ENCODE measurements at places on chromosomes 4 and X.

- no peak for DNase-seq
These were observed 82.9 kb downstream of the RTL5 start for GRCh38 chrX:72048510-72049455.

DNA sequence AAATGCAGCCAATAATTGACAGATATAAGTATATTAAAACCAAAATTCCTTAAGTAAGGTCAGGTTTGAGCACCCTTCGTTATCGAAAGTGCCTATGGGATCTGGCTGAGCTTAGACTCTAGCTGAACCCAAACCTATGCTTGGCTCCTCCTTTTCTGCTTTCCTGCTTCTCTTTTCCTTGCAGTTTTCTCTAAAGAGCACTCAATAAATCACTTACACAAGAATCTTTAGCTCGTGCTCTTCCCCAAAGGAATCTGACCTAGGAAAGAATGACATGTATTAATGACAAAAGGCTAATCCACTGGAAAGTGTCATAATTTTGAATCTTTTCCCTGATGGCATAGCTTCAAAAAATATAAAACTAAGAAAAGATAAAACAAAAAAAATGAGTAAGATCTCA lies 282.7 kb downstream of the DKK2 start:
- no peak for DNase-seq

- peak; percentile 2 for DNase-seq
These were observed 860.9 kb upstream of the LCORL start for GRCh38 chr4:18882468-18882867.

GRCh38 chr4:152062936-152063620 lies 302.3 kb upstream of the GATB start:
- DNase-seq = no peak

- DNase-seq = no peak
These were observed 44.9 kb downstream of the CLNK start for GRCh38 chr4:10639664-10640063.

- no peak for DNase-seq
These were observed 76.3 kb downstream of the SOWAHB start for GRCh38 chr4:76821641-76822040.

GRCh38 chr4:5800496-5800895 lies 89.5 kb downstream of the EVC start:
- no peak for DNase-seq

DNA sequence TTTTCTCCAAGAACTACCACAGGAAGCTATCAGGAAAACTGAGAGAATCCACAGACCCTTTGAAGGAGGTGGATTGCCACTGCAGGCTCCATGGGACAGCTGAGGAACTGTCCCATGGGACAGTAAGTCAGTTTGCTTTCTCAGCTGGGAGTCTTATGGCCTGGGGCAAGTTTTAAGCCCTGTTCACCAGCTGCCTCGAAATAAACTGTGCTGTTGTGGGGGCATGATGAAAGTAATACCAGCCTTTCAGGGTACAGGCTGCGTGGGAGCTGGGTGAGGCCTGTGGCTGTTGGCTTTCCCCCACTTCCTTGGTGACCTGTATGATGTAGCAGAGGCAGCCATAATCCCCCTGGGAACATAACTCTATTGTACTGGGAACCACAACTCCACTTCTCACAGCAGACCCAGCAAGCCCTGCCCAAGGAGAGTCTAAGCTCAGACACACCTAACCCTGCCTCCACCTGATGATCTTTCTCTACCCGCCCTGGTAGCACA lies 452.1 kb downstream of the STPG2 start:
- DNase-seq = no peak

DNA sequence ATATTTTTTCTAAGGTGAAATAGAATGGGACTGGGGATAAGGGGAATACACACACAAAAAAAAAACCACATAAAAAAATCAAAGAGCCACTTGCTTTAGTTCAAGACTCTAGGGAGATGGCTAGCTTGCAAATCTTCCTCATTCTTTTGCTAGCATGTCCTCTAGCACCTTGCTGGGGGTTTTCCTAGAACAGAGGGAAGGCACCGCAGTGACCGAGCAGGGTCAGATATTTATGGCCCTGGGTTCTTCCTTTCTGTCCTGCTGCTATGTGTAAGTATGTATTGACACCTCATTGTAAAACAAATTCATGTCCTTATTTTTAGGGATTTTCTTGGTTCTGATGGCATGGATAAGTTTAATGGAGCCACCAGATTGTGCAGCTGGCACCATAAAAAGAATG lies 81.2 kb downstream of the SHISA3 start:
- no peak for DNase-seq

DNA sequence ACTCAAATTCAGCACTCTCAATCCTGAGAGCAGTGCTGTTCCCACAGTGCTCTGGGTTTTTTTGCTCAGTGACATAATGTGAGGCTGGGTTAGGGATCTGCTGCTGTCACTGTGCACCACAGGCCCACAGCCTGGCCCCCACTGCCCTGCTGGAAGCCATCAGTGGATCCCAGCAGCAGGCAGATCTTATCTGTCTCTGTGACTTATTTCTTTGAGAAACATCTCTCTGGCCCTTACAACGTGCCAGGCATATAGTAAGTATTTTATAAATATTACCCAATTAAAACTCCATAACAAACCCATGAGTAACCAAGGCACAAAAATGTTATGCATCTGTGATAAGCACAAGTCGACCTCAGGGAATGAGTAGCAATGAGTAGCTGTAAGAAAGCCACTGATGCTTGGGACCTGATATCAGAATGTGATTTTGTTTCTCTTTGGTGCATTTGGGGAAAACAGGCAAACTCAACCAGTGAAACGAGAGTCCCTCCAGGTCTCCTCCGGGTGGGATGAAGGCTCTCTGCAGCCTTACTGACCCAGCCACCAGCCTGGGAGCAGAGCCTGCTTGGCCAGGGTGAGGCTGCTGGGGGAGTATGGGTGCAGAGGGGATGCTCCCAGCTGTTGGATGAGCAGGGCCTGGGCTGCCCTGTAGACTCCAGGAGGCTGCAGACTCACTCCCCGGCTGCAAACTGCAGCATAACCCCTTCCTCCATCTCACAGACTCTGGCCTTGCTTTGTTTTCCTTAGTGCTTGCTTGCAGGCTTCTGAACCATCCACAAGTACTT lies 172.7 kb upstream of the LNX1 start:
- no peak for DNase-seq

DNA sequence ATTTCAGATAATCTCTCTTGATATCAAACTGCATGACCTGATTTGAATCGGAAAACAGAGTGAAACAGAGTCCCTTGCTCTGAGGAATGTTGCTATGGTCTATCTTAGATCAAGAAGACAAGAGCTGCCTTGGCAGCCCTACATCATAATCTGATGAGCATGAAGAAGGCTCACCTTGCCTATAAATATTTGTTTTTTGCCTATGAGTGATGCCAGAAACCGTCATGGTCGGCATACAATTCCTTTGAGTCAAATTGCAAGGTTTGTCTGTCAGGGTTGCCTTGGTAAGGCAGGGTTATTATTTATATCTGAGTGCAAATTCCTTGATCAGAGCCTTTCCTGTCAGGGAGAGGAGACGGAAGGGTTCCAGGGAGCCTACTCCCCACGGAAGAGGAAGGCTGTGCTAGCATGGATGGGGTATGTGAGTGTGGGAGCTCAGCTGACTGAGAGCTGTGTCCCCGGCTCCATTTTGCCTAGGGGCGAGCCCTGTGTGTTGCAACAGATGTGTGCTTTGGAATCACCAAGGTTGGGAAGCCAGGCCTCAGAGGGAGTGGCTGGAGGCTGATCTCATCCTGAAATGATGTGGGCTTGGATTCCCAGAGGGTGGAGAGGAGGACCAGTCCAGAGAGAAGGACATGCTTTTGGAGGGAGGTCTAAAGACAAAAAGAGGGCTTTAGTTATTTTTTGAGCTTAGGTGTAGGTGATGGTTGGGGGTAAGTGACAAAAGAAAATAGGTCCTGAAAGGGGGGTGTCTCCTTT lies 43.6 kb downstream of the RTL9 start:
- DNase-seq = no peak

GRCh38 chrX:75181721-75182120 lies 25.6 kb upstream of the ABCB7 start:
- no peak for DNase-seq

GRCh38 chr4:182736207-182736606 lies 181.0 kb downstream of the DCTD start:
- DNase-seq = no peak

DNA sequence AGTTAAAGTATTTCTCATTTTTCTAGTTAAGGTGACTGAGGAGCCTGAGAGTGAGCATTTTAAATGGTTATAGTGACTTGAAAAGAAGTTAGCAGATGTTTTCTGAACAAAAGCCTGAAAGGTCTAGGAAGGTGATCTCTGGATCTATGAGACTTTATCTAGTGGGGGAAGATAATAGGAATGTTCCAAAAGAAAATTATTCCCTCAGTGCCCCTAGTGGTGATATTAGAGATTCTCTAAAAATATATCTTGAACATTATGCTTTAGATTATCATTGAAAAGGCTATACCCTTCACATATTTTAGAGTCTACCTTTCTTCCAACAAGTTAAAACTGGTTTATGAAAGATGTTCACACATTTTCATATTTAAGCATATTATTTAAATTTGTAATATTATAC lies 69.0 kb upstream of the SPANXN1 start:
- no peak for DNase-seq

- DNase-seq = no peak
These were observed 36.3 kb downstream of the SULT1E1 start for GRCh38 chr4:69823481-69824186.

DNA sequence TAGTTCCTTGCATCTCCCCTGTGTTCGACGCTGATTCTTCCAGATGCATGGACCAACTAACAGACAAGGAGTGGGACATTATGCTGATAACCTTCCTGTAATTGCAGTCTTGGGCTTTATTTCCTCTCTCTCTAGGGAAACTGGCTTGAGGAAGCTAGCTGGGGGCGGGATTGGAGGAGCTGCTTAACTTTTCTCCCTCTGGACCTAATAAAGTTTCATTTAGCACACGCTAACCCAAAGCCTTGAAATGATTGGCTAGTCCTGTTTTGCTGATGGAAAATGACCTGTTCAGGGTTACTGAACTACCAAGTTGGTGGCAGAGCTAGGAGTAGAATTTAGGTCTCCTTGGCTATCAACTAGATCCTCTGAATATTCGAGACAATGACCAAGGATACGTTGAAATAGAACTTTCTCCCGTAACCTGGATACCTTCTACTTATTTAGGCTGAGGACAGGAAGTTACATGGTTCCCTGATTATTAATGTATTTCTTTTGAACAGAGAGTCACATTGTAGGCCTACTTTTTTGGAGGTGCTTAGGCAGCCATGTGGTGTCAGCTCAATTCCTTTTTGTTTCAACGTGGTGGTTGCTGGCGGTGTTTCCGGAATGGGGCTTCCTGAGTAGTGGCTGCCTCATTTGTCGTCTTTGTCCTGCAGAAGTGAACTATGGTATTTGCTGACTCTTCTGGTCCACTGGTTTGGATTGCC lies 2.0 kb downstream of the PGK1 start:
- DNase-seq = no peak

All from neuronal stem cell (in vitro differentiated cells).